CD4-positive, alpha-beta memory T cell (primary cell): ENCODE measurements at places on chromosomes 6 and 20. TPM values are rescaled to one million over a fixed set of nuclear protein-coding genes. Genes with fewer than 3 reads are reported as not detected.
A peak's percentile ranks its signal among the peaks of the same experiment; 100 is the strongest.

The CBLN4 gene
- polyA plus RNA-seq = not detected

DNA sequence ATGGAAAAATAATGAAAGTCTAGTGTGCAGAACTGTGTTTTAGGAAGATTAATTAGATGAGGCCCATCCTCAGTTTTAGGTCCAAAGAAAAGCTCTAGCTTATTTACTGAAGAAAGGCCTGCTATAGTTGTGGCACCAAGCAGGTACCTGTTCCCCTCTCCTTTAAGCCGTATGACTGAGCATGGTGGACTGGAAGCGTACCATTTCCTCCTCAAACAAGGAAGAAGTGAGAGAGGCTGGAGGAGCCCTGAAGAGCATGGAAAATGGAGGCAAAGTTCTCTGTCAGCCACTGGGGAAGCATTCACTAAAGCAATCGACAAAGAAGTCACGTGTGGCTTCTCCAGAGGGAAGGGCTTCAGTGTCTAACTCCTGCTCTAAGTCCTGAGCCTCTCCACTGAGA is 100.2 kb downstream of the MAN1A1 start:
- no peak for DNase-seq

GRCh38 chr6:134339216-134339615 is 21.3 kb upstream of the SGK1 start:
- DNase-seq = no peak

DNA sequence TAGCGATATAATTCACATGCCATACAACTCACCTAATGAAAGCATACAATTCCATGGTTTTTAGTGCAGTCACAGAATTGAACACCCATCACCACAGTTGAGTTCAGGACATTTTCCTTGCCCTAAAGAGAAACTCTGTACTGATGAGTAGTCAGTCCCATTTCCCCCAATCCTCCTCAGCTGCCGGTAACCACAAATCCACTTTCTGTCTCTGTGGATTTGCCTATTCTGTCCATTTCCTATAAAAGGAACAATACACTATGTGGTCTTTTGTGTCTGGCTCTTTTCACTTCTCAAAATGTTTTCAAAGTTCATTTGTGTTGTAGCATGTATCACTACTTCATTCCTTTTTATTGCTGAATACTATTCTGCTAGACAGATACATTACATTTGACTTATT is 67.9 kb upstream of the TGM3 start:
- DNase-seq = no peak

GRCh38 chr6:44072959-44073611 is 54.2 kb downstream of the MRPL14 start:
- peak; percentile 76 for DNase-seq

The UST gene
- polyA plus RNA-seq = 2.2 TPM

DNA sequence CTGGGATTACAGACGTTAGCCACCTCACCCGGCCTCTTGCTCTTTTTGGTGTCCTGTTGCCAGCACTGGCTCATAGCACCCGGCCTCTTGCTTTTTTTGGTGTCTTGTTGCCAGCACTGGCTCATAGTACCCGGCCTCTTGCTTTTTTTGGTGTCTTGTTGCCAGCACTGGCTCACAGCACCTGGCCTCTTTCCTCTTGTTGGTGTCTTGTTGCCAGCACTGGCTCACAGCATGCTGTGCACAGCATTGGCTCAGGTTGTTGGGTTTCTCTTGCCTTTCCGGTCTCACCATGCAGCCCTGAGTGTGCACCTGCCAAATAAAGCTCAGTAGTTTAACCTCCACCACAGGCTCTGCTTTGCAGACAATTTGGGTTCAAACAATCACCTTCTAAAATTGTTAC is 208.2 kb downstream of the THBS2 start:
- DNase-seq = no peak

GRCh38 chr6:158078320-158078719 is 89.7 kb downstream of the SERAC1 start:
- no peak for DNase-seq

GRCh38 chr6:137894779-137895385 is 27.8 kb downstream of the TNFAIP3 start:
- DNase-seq = no peak

GRCh38 chr6:33329058-33329457 is 11.5 kb upstream of the ZBTB22 start:
- DNase-seq = no peak

The C6orf118 gene
- not detected for polyA plus RNA-seq

- DNase-seq = no peak
These were observed 11.0 kb downstream of the SLC29A1 start for GRCh38 chr6:44234101-44235025.

The KCNB1 gene
- polyA plus RNA-seq = 0.09 TPM

GRCh38 chr6:147022041-147022440 is 182.2 kb upstream of the STXBP5 start:
- no peak for DNase-seq

DNA sequence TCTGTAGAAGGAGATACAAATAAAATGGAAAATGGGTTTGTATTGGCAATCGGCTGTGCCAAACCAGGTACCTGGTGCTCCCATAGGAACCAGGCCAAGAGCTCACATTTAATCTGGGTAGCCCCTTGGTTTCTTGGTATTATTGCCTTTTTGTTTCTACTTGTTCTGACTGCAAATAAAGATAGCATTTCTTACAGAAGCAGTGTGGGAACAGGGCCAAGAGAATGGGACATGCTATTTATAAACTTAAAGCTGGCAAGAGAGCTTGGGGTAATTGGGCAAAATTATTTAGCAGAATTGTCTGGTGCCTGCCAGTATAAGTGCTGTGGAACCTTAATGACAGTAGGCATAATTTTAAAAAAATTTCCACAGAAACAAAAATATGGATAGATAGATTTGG is 113.5 kb upstream of the GLP1R start:
- no peak for DNase-seq

DNA sequence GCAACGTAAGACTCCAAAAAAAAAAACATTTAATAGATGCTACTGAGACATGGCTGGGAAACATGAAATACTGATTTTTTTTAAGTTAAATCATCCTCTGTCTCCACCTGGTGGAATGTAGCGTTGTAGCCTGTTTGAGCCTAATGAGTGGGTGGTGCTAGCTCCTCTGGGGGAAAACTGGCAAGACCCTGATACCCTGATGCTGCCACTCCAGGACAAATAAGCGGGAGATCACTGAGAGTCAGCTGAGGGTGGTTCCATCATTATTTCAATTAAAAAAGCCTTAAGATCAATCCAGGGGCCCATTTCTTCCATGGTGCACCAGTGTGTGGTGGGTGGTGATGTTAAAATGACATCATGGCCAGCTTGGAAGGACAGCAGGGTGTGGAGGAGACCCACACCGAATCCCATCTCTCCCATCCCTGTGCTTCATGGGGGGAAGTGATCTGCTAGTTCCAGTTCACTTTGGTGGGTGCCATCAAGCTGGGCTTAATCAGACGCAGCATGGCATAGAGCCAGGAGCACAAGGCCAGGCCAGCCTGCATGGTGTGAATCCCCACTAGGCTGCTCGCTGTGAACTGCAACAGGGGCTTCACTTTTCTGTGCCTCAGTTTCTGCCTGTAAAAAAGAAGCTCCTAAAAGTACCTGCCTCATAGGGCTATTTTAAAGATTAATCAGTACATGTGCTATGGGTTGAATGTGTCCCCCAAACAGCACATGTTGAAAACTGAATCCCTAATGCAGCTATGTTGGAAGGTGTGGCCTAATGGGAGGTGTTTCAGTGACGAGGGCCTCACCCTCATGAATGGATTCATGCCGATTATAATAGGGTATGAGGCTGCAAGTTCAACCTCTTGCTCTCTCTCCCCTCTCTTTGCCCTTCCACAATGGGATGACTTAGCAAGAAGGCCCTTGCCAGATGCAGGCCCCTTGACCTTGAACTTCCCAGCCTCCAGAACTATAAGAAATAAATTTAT is 13.0 kb upstream of the MRPS10 start:
- DNase-seq = no peak

- DNase-seq = no peak
These were observed 1.4 kb downstream of the PREP start for GRCh38 chr6:105401247-105402089.

GRCh38 chr20:4685923-4686221 is 35.8 kb upstream of the PRND start:
- no peak for DNase-seq

The TNFRSF6B gene
- polyA plus RNA-seq = not detected

GRCh38 chr6:136716917-136717715 is 75.2 kb downstream of the MAP3K5 start:
- DNase-seq = no peak

DNA sequence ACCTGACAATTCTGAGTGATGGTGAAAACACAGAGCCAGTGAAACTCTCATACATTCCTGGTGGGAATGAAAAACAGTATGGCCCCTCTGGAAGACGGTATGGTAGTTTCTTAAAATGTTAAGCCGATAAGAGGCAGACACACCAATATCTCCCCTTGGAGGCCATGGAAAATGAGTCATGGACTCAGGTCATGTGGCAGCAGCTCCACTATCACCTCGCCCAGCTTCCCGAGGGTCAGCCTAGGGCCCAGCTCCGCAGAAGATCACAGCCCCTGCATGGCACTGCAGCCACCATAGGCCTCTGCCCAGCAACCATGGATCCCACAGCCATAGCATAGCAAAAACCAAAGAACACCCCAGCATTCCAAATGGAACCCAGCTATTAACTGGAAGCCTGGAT is 21.4 kb downstream of the BPIFA1 start:
- DNase-seq = no peak

- DNase-seq = no peak
These were observed 38.2 kb downstream of the ATRN start for GRCh38 chr20:3509064-3509463.

- peak; percentile 15 for DNase-seq
These were observed 74.7 kb upstream of the NOX3 start for GRCh38 chr6:155530219-155530834.

DNA sequence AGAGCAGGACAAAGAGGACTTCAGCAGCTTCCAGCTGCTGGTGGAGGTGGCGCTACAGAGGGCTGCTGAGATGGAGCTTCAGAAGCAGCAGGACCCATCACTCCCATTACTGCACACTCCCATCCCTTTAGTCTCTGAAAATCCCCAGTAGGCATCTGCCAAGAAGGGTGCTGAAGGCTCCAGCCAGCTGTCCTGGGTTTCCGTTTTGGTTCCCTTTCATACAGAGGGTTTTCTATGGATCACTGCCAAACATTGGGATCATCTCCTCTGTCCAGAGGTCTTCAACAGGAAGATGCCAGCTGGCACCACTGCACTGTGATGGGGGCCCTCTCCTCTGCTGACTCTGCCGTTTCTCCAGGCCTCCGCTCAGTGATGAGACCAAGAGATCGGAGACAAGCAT is 14.3 kb upstream of the RAB5IF start:
- DNase-seq = no peak

DNA sequence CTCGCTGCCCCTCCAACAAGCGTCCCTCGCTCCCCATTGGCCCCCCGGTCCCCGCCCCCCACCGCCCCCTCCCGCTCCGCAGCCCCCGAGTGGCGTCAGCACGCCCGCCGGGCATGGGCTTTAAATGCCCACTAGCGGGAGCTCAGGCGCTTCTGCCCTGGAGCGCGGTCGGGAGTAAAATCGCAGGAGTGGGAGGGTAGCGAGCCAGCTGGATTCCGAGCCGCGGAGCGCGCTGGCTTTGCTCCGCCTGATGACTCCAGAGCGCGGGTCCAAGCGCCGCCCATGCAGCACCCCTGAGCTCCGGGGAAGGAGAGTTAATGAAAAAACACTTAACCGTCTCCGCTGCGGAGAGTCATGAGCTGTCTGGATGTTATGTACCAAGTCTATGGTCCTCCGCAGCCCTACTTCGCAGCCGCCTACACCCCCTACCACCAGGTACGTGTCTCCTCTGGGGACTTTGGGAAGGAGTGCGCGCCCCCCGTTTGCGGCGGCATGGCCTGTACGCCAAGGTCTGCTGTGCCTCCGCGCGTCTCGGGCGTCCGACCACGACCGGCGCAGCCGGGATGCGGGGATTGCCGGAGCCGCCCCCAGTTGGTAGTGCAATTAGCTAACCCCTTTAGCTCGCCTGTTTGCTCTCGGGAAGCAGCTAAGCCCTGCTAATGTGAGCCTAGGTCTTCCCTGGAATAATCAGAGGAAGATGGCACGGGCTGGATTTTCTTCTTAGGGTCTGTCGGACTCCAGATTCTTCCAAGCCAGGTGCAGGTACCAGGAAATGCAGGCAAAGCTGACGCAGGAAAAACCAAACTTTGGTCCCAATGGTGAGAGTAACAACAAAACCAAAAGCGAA is at the start of gene VGLL2:
Gene VGLL2, plus strand, starts transcription at position 149 of the 847 bp plus-strand sequence. Its CDS starts 206 bp downstream, at position 355.
- DNase-seq = no peak

GRCh38 chr20:57229490-57229889 is 37.0 kb downstream of the BMP7 start:
- no peak for DNase-seq

The FILIP1 gene
- not detected for polyA plus RNA-seq

- DNase-seq = peak; percentile 29
These were observed 82.9 kb upstream of the MLN start for GRCh38 chr6:33886673-33887144.

The FAM162B gene
- not detected for polyA plus RNA-seq

- no peak for DNase-seq
These were observed 359.3 kb downstream of the SYNE1 start for GRCh38 chr6:152277826-152278329.

DNA sequence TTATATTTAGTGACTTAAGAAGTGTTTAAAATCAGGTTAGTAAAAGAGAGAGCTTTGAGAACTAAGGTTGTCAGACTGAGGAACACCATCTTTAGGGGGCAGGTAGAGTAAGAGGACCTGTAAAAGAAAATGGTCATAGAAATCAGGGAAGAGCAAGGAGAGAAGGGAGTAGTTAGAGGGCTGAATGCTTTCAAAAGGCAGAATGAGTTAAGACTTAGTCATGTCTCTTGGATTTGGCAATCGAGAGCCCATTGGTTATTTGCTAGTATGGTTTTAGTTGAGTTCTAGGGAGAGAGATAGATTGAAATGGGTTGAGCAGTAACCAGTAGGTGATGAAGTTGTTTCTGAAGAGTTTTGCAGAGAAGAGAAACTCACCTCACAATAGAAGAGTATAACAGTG is 51.1 kb downstream of the RALGAPB start:
- DNase-seq = no peak

DNA sequence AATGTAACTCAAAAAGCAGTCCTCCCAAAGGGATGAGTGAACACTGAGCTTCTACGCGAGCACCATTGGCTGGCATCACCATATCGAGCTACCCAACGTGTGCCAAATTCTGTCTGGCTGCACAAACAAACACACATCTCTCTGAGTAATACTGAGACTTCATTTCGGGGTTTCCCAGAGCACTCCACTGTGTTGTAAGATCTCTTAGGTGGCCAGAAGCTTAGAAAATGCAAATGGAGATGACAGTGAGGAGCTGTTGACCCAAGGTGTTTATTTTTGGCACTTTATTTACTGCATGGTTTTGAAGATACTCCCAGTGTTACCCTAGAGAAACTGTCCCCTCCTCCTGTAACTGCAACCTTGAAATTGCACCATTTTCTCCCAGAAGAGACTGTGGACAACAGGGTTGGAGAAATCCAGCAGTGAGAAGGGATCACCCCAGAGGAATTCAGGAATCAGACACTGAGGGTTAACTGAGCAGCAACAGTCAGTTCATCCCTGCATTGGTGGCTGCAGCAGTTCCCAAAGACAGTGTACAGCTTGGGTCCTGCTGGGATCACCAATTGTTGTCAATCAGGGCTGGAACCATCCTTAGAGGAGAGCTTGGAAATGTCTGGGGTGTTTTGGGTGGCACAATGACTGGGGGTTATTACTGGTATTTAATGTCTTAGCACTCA is 1.0 kb upstream of the RIPOR2 start:
- DNase-seq = no peak

The C20orf141 gene
- polyA plus RNA-seq = not detected

The LKAAEAR1 gene
- polyA plus RNA-seq = 0.30 TPM
